ELR (cell line): ENCODE measurements at places on chromosomes 16 and 17.
A peak's percentile ranks its signal among the peaks of the same experiment; 100 is the strongest.

DNA sequence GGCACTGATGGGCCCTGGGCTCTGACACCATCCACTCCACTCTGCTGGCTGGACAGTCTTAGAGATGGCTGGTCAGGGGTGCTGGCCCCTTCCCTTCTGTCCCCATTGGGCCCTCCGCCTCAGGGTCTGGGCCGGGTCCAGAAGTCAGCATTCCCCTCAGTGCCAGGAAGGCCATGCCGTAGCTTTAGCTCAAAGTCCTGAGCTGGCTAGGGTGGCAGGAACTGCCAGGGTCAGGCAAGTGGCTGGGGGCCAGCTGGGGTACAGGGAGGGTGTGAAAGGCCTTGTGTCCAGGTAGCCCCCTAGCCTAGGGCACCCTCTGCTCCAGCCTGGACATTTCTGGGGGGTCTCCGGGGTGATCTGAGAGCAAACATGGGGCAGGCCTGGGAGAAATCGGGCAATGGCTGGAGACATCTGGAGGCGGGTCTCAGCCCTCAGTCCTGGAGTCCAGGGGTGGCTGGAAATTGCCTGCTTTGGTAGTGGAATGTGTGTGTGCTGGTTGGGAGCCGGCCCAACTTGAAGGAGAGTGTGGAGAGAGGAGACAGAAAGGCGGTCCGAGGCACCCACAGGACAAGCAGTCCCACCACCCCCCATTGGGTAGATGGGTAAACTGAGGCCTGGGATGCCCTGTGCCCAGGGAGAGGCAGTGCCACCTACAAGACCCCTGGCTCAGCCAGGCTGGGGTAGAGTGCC lies 32.5 kb downstream of the TPSG1 start:
- DNase-seq = no peak

DNA sequence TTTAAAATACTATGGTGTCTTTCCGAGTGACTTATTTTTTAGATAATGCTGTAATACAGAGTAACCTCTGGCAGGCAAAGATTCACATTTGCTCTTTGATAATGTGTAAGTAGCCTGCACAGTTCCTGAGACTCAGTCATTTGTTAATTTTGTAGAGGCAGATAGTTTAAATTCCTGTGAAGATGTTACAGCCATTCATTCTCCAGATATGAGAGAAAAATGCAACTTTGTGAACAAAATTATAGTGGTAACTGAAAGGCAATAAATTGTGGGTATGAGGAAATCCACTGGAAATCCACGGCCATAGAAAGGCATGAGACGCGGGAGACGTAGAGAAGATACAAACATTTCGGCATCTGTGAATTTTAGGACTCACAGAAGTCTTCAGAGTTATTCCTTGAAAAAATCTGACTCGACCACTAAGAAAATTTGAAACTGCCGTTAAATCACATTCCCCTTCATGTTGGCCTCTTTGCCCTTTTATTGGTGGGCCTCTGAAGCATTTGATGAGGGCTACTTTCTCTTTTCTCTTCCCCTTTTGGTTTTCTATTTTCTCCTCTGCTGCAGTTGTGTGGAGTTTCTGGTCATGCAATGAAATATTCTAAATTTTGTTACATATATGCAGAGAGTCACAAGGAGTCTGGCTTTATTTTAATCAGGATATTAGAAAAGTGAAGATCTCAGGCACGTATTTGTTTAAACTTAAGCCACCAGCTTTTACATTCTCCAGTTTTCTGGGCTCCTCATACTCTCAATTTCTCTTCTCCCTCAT lies 18.8 kb downstream of the HS3ST3A1 start:
- DNase-seq = peak; percentile 38

GRCh38 chr16:12584488-12585233 lies 219.0 kb downstream of the CPPED1 start:
- DNase-seq = no peak

GRCh38 chr17:49442041-49442440 lies 27.4 kb upstream of the PHB1 start:
- no peak for DNase-seq

GRCh38 chr17:82832881-82833475 lies 6.8 kb downstream of the ZNF750 start:
- DNase-seq = no peak

GRCh38 chr16:63720848-63721247 lies 1401.0 kb downstream of the CDH11 start:
- no peak for DNase-seq

GRCh38 chr16:68061396-68061795 lies 23.8 kb upstream of the NFATC3 start:
- DNase-seq = no peak

DNA sequence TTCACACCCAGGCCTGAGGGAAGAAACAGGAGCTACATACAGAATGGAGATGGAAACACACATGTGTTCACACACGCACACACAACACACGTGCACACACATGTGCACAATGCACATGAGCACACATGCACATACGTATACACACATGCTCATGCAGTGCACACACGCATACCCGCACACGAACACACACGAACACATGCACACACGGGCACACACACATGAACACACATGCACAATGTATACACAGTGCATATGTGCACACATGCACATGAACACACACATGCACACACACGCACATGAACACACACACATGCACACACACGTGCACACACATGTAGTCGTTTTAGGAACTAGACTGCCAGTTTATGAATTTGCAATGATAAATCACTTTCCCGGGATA lies 49.3 kb upstream of the CDR2 start:
- DNase-seq = no peak

GRCh38 chr16:31128711-31129567 lies 6.6 kb downstream of the PRSS8 start:
- DNase-seq = no peak

- DNase-seq = no peak
Measured at GRCh38 chr17:40531051-40531991, 29.9 kb upstream of the TNS4 start.

DNA sequence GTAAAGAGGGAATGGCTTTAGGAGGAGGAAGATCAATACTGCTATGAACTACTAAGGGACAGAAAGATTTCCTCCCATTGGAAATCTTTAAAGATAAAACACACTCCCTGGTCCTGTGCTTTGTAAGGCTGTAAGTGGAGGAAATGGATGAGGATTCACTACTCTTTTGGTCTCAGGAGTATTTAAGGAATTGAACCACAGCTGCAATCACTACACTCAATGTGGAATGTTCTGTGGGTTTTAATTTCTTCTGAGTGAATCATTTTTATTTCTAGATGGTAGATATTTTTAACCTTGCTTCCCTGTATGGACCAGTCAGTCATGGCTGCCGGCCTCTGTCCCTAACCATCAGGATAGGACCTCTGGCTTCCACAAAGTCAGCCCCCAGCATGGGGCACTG lies 65.6 kb downstream of the SDR42E1 start:
- DNase-seq = peak; percentile 10

DNA sequence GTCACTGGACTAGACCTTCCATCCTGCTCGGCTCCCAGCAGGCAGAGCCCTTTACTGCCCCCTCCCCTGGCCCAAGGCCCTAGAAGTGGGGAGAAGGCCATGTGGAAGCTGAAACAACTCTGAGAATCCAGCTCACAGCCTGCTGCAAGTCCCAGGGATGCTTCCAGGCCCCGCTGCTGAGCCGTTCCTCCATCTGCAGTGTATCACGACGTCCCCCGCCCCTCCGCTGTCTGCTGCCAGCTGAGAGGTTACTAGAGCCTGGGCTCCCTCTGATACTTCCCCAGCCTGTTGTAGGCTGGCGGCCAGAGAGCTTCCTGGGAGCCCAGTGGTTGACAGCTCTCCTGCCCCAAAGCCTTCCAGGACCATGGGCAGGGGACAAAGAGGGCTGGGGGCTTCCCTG lies 118.2 kb downstream of the MGAT5B start:
- no peak for DNase-seq

DNA sequence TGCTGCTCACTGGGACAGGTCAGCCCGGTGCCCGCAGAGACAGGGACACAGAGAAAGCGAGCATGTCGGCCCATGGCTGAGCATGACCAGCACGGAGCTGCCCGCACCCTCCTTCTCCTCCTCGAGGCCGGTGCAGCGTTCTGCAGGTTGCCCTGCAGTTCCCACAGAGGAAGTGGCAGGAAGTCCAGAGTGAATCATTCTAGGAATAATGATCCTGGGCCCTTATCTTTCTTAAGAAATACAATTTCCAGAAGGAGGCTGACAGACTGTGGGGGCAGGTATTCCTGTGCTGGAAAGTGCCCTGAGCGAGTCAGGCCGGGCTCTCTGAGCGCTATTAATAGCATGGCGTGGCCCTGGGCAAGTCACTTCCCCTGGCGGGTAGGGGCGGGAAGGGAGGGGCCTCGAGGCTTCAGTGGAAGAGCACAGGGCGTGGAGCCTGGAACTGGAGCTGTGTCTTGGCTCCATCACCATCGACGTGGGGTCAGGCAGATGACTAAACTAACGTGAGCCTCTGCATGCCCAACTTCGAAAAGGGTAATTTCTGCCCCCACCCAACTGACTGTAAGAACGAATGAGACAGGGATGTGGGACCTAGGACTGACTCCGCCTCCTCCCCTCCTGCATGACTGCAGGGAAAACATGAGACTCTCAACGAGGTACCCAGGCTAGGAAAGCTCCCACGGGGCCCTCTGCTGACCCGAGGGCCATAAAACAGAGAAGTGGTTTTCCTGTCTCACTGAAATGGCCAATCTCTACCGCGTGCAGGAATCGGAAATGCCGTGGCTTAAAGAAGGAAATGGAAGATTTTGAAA lies 9.8 kb downstream of the TMEM204 start:
- peak; percentile 85 for DNase-seq

- DNase-seq = peak; percentile 93
Measured at GRCh38 chr17:38351412-38352222, at the start of gene SOCS7. TSS of gene SOCS7 (plus strand) at chr17:38351844. CDS start at chr17:38352053, 209 bp downstream.

- peak; percentile 81 for DNase-seq
Measured at GRCh38 chr17:60901806-60902205, 224.2 kb downstream of the BCAS3 start.

GRCh38 chr17:62717889-62718288 lies 90.2 kb downstream of the MARCHF10 start:
- DNase-seq = no peak

DNA sequence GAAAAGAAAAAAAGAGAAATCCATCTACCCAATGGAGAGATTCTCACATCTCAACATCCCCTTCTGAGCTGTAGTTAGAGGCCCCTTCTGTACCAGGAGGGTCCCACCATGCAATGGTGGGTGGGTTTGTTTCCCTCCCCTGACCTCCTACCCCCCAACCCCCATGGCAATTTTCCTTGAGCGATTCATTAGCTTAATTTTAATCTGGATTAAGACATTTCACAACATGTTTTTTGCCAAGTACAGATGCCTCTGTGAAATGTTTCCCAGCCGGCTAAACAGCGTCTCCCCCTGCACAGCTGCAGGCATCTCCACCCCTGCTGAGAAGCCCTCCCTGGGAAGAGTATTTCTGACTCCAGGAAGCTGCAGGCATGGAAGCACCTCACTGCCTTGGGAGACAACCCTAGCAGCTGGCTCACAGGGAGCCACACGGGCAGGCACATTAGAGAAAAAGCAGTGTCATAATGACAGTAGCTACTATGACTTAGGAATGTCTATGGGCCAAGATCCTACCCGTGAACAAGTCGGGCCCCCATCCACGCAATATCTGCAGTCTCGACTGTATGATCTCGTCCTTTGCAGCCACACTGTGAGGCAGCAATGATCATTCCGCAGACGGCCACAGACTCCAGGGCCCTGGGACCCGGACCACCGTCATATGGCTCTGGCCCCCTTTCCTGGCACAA lies 117.3 kb downstream of the ADCY9 start:
- DNase-seq = peak; percentile 45

DNA sequence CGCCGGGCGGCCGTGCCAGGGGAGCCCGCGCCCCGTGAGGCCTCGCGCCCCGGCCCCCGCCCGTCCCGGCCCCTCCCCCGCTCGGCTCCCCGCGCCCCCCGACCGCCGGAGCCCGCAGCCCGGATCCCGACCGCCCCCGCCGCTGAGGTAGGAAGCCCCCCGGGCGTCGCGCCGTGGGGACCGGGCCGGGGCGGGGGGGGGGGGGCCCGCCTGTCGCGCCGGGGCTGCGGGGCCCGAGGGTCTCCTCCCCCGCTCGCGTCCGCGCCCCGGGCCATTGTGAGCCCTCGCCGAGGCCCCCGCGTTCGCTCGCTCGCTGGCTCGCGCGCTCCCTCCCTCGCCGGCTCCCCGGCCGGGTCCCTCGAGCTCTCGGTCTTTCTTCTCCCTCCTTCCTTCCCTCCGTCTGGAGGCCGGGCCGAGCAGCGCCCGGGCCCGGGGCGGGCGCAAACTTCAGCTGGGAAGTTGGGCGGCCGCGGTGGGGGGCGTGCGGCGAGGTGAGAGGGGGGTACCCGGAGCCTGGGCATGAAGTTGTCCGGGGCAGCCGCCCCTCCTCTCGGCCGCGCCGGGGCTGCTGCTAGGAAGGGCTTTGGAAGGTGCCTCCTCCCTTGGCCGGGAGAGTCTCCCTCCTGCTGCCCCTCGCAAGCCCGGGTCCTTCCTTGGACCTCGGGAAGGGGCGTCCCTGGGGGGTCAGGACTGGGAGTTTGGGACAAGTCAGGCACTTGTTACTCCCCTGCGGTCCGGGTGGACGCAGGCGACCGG lies 419 bp downstream of the GLIS2 start:
- DNase-seq = peak; percentile 54

DNA sequence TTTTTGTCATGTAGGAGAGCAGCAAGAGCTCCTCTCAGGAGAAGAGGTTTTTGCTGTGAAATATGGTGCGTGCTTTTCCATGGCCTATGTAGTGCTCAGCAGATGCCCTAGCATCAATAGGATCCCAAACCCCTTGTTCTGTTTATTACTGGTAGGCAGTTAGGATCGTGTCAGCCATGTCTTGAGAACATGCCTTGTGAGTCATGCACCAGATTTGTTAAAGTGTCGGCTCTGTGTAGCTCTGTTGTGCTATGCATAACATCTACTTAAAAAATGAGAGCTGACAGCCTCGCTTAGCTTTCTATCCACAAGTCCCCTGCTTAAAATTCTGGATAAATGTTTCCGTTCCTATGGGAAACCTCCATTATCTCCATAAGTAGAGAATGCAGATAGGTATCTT lies 4.4 kb upstream of the EIF4A3 start:
- peak; percentile 62 for DNase-seq

DNA sequence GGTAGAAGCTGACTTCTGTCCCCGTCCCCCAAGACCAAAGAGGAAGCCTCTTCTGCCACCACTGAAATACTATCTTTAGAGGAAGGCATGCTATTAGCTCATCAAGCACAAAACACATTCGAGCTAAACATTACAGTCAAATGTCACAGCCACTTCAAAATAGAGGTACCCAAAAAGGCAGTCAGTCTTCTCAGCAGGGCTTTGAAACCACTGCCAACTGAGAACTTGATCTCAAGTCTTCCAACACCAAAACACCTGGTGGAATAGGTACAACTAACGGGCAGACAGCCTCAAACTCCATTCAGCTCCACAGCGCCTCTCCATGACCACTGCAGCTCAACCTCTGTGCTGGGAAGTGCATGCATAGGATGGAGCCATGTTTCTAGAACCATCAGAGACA lies 36.0 kb downstream of the ZFHX3 start:
- DNase-seq = no peak

- no peak for DNase-seq
Measured at GRCh38 chr16:5891296-5891695, 793.7 kb upstream of the EEF2KMT start.

- DNase-seq = peak; percentile 28
Measured at GRCh38 chr16:59192551-59193199, 458.6 kb upstream of the GOT2 start.
